BJ (cell line): ENCODE measurements at places on chromosomes 2 and 18. TPM values are rescaled to one million over a fixed set of nuclear protein-coding genes. Genes with fewer than 3 reads are reported as not detected.

Gene LHCGR
- not detected in 2 replicates for polyA plus RNA-seq

- no peak for DNase-seq
Observed at GRCh38 chr2:34936089-34936488, 1337.0 kb upstream of the FAM98A start.

DNA sequence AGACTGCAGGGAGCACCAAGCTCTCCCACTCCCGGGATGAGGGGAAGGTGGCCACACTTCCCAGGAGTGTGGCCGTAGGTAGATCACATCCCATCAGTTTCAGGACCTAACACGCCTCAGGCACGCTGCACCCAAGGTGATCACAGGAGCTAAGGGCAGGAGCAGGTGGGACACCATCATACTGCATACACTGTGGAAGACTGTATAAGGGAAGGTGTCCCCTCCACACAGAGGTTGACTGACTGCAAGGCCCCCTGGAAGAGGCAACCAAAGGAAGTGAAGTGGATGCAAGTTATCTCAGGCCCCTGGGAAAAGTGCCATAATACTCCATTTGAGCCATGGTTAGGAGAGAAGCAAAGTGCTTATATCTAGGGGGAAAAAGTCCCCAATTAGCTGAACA, 351.9 kb upstream of the SMIM21 start:
- DNase-seq, result no peak

DNA sequence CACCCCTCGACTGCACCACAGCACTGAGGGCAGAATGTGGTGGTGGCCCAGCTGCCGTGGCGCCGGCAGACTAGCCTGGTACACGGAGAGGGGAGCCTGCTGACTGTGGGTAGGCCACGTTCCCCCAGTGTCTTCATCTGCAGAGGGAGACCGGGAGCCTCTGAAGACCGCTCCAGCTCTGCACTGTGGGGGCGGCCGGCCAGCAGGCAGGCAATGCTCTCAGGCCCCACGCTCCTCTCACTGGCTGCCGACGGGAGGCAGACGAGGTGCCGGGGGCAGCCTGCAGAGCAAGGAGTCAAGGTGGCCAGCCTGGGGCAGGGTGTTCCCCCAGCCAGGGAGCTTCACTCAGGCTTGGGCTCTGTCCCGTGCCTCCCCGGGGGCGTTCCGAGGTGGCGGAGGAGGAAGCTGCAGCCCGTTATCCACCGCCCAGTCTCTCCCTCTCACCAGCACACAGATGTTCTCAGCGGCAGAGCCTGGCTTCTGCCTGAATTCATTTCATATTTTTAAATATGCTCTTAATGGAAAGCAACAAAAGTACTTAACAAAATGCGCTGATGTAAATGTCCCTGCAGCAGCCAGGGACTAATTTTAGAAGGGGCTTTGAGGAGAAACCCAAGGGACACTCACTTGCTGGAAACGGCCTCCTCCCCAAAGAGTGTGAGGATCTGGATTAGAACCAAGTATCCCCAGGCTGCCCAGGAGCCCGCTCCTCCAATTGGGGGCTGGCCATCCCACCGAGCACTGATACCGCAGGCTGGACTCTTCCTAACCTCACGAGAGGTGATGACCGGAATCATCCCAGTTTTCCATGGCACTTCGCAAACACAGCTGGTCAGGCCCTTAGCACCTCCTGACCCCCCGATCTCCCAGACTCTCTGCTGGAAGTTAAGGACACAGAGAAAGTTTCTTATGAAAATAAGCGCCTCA, 87.8 kb downstream of the HDAC4 start:
- no peak for DNase-seq

- no peak for DNase-seq
Observed at GRCh38 chr2:74481961-74482800, 617 bp downstream of the CCDC142 start.

DNA sequence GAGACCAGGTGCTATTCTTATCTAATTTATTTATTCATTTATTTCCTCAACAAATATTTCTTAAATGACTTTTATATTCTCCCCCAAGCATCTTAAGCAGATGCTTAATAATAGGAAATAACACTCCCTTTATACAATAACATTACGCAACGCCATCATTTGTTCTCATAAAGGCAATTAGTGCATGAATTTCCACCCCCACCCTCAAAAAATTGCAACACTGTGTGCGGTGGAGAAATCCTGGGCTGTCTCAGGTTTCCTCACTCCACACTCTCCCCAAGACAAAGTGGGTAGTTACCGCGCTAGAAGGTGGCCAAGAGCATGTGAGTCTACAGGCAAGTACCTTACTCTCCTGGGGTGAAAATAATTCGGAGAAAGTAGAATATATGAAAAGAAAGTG, 37.0 kb upstream of the CTDP1 start:
- no peak for DNase-seq

DNA sequence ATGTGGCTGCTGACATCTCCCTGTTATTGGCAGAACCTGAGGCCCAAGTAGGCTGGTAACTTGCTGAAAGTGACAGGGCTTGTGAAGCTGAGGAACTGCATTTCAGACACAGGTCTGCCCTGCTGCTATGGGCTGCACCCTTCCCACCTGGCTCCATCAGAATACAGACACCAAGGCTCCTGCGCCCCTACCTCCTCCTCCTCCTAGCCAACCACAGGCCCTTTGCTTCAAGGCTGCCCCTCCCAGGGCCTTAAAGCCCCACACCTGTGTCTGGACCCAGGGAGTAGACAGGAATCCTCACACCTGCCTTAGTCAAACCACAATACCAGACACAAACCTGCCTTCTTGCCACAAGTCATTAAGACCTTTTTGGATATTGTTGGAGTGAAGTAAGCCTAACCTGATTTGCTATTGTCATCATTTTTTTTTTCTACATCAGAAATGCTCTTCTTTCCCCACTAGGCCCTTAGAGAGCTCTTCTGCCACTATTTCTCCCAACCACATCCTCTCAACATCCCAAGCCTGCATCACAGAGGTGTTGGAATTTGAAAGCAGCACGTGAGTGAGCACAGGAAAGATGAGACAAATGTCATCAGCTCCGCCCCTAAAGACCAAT, 489.7 kb downstream of the EIPR1 start:
- no peak for DNase-seq

Gene RIF1
- 5.7 and 10.8 TPM in 2 replicates for polyA plus RNA-seq

- no peak for DNase-seq
Observed at GRCh38 chr2:133240491-133241223, 327.6 kb downstream of the NCKAP5 start.

- no peak for DNase-seq
Observed at GRCh38 chr18:43405097-43405496, 127.8 kb upstream of the SYT4 start.

Gene NEU2
- not detected in 2 replicates for polyA plus RNA-seq

Gene ALK
- polyA plus RNA-seq, result not detected in 2 replicates

Gene SETBP1
- polyA plus RNA-seq, result 2.6 and 2.9 TPM in 2 replicates

DNA sequence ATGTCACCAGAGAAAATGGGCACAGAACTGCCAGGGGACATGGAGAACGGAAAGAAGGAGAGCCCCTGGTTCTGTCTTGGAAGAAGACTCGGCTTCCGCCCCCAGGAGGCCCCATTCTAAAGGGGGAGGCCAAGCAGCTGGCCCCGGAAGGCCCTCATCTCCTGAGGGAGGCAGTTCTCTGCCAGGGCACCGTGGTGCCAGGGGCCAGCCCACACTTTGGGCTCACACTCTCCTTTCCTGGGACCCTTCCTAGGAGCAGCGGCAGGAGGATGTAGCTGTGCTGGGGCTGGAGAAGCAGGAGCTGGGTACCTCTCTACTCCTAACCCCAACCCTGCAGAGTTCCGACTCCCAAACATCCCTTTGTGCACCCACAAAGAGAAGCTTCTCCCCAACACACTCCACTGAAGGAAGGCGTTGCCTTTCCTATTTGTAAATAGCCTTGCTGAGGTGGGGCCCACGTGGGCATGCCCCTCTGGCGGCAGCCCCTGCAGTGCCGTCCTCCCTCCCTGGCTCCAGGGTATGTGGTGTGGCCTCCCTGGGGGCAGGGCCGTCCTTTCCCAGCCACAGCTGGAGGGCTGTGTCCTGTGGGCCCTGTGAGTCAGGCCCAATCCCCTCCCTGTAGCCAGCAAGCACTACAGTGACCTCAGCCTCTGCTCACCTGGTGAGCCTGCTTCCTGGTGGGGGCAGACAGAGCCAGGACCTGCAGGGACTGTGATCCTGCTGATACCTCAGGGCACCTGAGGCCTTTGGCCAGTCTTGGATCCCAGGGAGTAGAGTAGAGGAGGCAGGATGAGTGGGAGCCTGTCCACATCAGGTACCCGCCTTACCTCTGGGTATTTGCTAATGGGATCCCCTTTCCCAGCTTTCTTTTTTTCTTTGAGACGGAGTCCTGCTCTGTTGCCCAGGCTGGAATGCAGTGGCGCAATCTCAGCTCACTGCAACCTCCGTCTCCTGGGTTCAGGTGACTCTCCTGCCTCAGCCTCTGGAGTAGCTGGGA, 26.6 kb downstream of the ZFP36L2 start:
- DNase-seq, result no peak

Gene ERBB4
- polyA plus RNA-seq, result not detected in 2 replicates

GRCh38 chr2:107801498-107801897, 25.2 kb upstream of the RGPD4 start:
- no peak for DNase-seq

- DNase-seq, result no peak
Observed at GRCh38 chr18:55083461-55083860, 124.2 kb upstream of the CCDC68 start.

Gene REEP1
- polyA plus RNA-seq, result 0.13 and 0.28 TPM in 2 replicates

Gene FASTKD1
- 5.8 and 13.5 TPM in 2 replicates for polyA plus RNA-seq

GRCh38 chr2:98460573-98461497, 16.2 kb downstream of the INPP4A start:
- no peak for DNase-seq

Gene NT5C1B
- polyA plus RNA-seq, result not detected in 2 replicates

DNA sequence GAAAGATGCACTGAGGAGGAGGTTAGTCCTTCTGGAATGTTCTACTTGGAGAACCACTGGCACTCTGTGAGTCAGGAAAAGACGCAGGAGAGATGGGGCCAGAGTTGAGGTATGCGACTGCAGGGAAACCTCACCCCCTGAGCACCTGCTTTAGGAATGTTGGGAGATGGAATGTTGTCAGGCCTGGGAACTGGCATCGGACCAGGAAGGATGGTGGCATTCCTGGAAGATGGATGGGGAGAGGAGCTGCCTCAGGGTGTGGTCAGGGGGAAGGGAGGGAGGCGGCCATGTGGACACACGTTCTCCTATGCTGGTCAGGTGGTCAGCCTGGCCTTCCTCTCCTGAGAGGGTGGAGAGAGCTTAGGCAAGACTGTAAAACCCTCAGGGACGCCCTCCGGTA, 146.3 kb downstream of the CELF4 start:
- DNase-seq, result peak; percentile 41

Gene RNF125
- 0.07 and 0.12 TPM in 2 replicates for polyA plus RNA-seq

DNA sequence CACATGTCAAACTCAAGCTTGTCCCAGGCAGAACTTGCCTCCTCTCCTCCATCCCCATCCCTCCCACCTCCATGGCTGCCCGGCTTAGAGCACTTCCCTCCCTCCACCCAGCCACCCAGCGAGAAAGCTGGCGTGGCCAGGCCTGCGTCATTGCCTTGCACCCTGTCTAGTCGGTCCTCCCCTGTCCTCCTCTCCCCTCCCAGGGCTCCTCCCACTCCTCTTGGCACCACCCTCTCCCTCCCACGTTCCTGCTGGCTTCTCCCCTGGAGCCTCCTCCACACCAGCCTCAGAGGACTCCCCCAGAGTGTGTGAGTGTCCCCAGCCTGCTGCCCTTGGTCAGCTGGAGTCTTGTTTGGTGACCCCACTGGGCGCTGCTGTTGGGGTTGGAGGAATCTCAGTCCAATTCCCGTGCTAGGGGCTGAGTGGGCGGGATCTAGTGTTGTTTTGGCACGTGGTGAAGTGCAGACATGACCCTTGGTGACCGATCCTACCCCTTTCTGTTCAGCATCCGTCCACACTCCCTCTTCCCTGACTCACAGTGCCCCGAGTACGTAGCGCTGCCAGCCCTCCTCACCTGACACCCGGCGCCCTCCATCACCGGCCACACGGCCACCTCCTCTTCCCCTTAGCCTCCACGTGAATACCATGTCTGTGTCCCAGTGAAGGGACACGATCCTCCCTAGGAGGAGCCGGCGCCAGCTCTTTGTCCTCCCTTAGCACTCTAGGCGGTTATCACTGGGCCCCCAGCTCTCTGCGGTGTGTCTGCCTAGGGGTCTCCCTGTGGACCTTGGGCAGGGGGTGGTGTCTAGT, 41.4 kb downstream of the ATP6V1C2 start:
- DNase-seq, result no peak

DNA sequence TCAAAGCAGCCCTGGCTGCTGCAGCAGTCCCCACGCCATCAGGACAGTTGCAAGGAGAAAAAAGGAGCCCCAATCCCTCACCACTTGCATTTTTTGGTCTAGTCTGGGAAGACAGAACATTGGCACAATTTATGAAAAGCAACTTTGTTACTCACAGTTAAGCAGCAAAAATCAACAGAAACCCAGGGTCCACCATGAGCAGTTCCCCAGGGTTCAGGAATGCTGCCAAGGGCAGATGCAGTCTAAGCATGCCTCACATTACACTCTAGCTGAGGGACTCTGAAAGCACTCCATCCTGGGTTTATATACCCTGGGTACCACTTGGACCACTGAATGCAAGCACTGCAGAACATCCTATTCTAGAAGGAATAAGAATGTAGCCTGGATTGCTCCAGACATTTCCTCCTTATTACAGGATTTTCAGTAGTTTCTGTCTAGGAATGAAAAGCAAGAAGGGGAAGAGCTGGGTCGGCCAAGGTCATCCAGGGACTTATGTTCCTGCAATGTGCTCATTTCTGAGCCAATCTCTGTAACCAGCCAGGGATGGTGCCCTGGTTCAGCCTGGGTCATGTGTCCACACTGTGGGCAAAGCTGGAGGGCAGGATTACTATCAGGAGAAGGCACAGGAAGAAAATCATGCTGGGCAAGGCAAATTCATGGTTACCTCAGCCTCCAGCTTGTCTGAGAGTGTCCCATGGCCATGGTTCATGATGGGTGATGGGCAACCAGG, 19.5 kb upstream of the TMEM163 start:
- no peak for DNase-seq

- no peak for DNase-seq
Observed at GRCh38 chr2:60152226-60152833, 401.1 kb downstream of the BCL11A start.

DNA sequence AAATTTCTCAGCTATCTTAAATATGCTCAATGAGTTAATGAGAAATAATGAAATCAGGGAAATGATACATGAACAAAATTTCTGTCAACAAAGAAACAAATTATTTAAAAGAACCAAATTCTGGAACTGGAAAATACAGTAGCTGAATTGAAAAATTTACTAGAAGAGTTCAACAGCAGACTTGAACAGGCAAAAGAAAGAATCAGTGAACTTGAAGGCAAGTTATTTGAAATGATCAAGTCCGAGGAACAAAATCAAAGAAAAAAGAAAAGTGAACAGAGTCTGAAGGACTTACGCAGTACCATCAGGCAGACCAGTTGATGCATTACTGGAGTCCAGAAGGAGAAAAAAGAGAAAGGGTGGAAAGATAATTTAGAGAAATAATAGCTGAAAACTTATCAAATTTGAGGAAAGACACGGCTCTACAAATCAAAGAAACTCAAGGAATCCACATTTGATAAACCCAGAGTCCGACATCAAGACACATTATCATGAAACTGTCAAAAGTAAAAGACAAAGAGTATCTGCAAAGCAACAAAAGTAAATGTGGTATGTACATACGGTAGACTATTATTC, 83.6 kb downstream of the CCDC138 start:
- DNase-seq, result no peak
